ENCODE measurements at places on chromosomes 1 and 21. TPM values are rescaled to one million over a fixed set of nuclear protein-coding genes. Genes with fewer than 3 reads are reported as not detected.

The KIAA1614 gene
- total RNA-seq: 4.4 TPM

The FCN3 gene
- total RNA-seq: not detected

The CNKSR1 gene
- 7.2 TPM for total RNA-seq

The ATP5PO gene
- 140 TPM for total RNA-seq

The EPHA8 gene
- 1.6 TPM for total RNA-seq

The BARHL2 gene
- not detected for total RNA-seq

The ATP1A2 gene
- total RNA-seq: 61.7 TPM

The CD160 gene
- not detected for total RNA-seq

The ST6GALNAC5 gene
- 41.0 TPM for total RNA-seq

The FOXD3 gene
- not detected for total RNA-seq

The LCE2B gene
- not detected for total RNA-seq

The CD5L gene
- not detected for total RNA-seq

The S100A5 gene
- not detected for total RNA-seq

The NBPF11 gene
- total RNA-seq: 21.6 TPM

The KRTAP24-1 gene
- not detected for total RNA-seq

The GIPC2 gene
- total RNA-seq: 0.31 TPM

The SPRR1B gene
- total RNA-seq: not detected

The HFM1 gene
- 53.8 TPM for total RNA-seq

The SMG7 gene
- 47.9 TPM for total RNA-seq

The DENND2C gene
- total RNA-seq: 0.94 TPM

The MATN1 gene
- total RNA-seq: 0.31 TPM

The WLS gene
- 45.4 TPM for total RNA-seq

The LRRC47 gene
- 31.9 TPM for total RNA-seq

The GSTM1 gene
- total RNA-seq: 10.3 TPM

The LCE1C gene
- not detected for total RNA-seq

The GLRX2 gene
- 11.6 TPM for total RNA-seq

The CASQ1 gene
- total RNA-seq: 1.9 TPM

The HEYL gene
- 0.63 TPM for total RNA-seq

The DNAJB4 gene
- 35.4 TPM for total RNA-seq

The IVL gene
- total RNA-seq: not detected

The SLC6A17 gene
- 27.2 TPM for total RNA-seq

The ARHGAP29 gene
- total RNA-seq: 15.7 TPM

The OLFML3 gene
- 8.1 TPM for total RNA-seq

The TFF3 gene
- total RNA-seq: not detected

The CDA gene
- total RNA-seq: not detected

The AGT gene
- 5.3 TPM for total RNA-seq

The GNAT2 gene
- not detected for total RNA-seq

The PODN gene
- total RNA-seq: 0.94 TPM

The KCNK2 gene
- 66.0 TPM for total RNA-seq

The KCNA2 gene
- 8.8 TPM for total RNA-seq

The OR2L13 gene
- total RNA-seq: 1.9 TPM

The YRDC gene
- total RNA-seq: 11.0 TPM

The ITLN1 gene
- not detected for total RNA-seq

The CYB5RL gene
- total RNA-seq: 6.6 TPM

The SLC30A1 gene
- total RNA-seq: 17.5 TPM

The SHE gene
- 1.3 TPM for total RNA-seq

The TMEM269 gene
- total RNA-seq: 0.94 TPM

The FAM78B gene
- 16.3 TPM for total RNA-seq

The DDX20 gene
- total RNA-seq: 23.8 TPM

The LHX8 gene
- total RNA-seq: 0.31 TPM

The PIK3R3 gene
- total RNA-seq: 32.6 TPM

The CGN gene
- total RNA-seq: 5.0 TPM

The E2F2 gene
- total RNA-seq: 3.4 TPM
